ENCODE measurements at places on chromosomes 2 and 18. TPM values are rescaled to one million over a fixed set of nuclear protein-coding genes. Genes with fewer than 3 reads are reported as not detected.
A peak's percentile ranks its signal among the peaks of the same experiment; 100 is the strongest.

VWA3B gene
- not detected for total RNA-seq

- DNase-seq: no peak
These were observed 127.6 kb downstream of the RAB3GAP1 start for GRCh38 chr2:135179689-135180088.

HOXD10 gene
- total RNA-seq: 0.56 TPM

GRCh38 chr2:42493468-42494354 lies at the start of gene KCNG3:
TSS of gene KCNG3 (minus strand) at chr2:42493982. CDS start at chr2:42493501, 481 bp downstream.
- DNase-seq: peak; percentile 30

- no peak for DNase-seq
These were observed 37.6 kb upstream of the SPAG16 start for GRCh38 chr2:213246497-213247281.

All from omental fat pad (tissue), 4 donors.